ENCODE measurements at places on chromosomes 11 and 22.

- no peaks in the 10 kb centered on the region for H3K4me1 ChIP-seq
- H3K27me3 ChIP-seq = no peaks in the 10 kb centered on the region
- H3K4me3 ChIP-seq = no peak overlapping the region
- H3K36me3 ChIP-seq = no peaks in the 10 kb centered on the region
- no peak overlapping the region for H3K27ac ChIP-seq
- DNase-seq = no peak
Measured at GRCh38 chr11:18065572-18065971, 19.5 kb upstream of the TPH1 start.

DNA sequence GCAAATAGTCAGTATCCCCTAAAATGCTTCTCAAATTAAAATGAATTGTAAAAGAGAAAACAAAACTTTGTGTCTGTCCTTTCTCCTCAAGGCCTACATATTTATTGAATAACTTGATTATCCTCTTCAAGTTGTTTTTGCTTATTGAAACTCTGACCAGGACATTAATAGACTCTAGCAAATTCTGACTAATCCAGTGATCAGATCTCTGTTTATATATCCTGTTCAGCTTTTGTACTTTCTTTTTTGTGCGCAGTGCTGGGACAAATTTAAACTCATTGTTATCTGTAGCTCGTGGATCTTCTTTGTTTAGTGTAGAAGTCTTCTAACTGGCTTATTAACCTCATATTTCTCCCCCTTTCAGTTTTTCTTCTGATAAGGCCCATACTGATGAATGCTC lies 139.9 kb upstream of the SORL1-AS1 start:
- no peak for DNase-seq
- no peaks in the 10 kb centered on the region for H3K4me1 ChIP-seq
- no peaks in the 10 kb centered on the region for H3K27me3 ChIP-seq
- H3K4me3 ChIP-seq = no peak overlapping the region
- H3K27ac ChIP-seq = no peak overlapping the region

DNA sequence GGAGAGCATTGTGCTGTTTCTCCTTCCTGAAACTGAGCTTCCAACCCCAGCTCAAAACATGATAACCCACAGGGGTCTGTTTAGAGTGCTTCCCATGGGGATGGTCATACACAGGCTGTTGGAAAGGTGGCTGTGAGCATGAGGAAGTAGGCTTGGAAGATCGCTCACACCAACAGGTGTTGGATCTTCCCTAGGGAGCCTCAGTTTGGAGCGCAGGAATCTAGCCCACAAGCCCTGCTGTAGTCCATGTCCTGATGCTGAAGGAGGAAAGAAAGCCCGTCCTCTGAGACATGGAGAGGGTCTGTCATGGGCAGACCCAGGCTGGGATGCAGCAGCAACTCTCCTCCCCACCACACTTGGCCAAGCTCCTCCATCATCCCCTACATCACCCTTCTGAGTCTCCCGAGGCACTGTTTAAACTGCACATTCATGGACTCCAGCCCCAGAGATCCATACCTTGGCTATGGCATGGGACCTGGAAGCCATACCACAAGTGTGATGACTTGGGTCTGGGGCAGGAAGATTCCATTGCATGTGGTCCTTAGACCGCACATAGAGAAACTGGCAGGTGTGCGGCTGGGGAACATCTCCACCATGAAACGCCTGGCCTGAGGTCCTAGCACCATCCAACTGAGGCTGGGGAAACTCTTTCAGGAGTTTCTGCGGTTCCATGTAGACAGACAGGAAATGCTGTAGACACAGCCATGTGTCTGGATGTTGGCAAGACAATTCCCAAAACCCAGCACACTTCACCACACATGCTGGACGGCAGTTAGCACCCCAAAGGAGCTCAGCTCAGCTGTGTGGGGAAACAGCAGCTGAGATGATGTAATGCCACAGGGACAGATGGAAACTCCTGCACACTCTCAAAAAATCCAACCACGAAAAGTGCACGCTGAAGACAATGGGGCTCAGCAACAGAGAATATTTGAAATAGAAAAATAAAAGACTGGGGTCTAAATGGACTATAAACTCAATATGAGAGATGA lies 27.6 kb upstream of the TTC12 start:
- no peak overlapping the region for H3K4me3 ChIP-seq
- H3K27ac ChIP-seq = no peak overlapping the region
- no peaks in the 10 kb centered on the region for H3K36me3 ChIP-seq
- H3K4me1 ChIP-seq = no peaks in the 10 kb centered on the region
- H3K27me3 ChIP-seq = no peaks in the 10 kb centered on the region
- DNase-seq = no peak

GRCh38 chr22:50704510-50705218 lies 32.0 kb downstream of the SHANK3 start:
- no peak overlapping the region for H3K4me3 ChIP-seq
- DNase-seq = no peak
- no peaks in the 10 kb centered on the region for H3K36me3 ChIP-seq

DNA sequence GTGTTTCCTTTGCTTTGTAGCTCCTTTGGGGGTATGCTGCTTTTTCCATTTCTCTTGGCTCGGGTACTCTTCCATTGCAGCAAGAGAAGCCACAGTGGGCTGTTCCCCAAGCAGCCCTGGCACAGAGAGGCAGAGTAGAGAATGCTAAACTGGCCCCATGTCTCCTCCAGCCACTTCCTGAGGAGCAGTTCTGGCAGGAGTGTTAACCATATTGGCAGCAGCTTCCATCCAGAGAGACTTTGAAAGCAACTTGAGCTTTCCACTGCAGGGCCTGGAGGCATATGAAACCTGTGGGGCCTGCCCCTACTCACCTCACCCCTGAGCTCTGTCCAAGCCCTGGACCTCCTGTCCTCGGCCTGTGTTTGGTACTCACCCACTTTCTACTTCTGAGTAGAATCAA lies 61.8 kb downstream of the ALX4 start:
- no peaks in the 10 kb centered on the region for H3K27me3 ChIP-seq
- H3K4me1 ChIP-seq = no peaks in the 10 kb centered on the region
- H3K4me3 ChIP-seq = no peak overlapping the region
- no peak overlapping the region for H3K27ac ChIP-seq
- DNase-seq = no peak

Measured in effector memory CD4-positive, alpha-beta T cell (primary cell).